ENCODE measurements at places on chromosomes 5 and 9. TPM values are rescaled to one million over a fixed set of nuclear protein-coding genes. Genes with fewer than 3 reads are reported as not detected.

The ATP10B gene
- total RNA-seq, result not detected

The ZFP2 gene
- 0.67 TPM for total RNA-seq

GRCh38 chr9:29150606-29151005 lies 1577.3 kb upstream of the C9orf72 start:
- no peak for DNase-seq

- DNase-seq, result no peak
Measured at GRCh38 chr9:121206516-121207370, 5.1 kb upstream of the RAB14 start.

The CXCL14 gene
- total RNA-seq, result not detected

- no peak for DNase-seq
Measured at GRCh38 chr5:17289681-17290539, 72.5 kb downstream of the BASP1 start.

The OR1Q1 gene
- total RNA-seq, result not detected

- no peak for DNase-seq
Measured at GRCh38 chr5:166382031-166382430, 1909.4 kb upstream of the WWC1 start.

DNA sequence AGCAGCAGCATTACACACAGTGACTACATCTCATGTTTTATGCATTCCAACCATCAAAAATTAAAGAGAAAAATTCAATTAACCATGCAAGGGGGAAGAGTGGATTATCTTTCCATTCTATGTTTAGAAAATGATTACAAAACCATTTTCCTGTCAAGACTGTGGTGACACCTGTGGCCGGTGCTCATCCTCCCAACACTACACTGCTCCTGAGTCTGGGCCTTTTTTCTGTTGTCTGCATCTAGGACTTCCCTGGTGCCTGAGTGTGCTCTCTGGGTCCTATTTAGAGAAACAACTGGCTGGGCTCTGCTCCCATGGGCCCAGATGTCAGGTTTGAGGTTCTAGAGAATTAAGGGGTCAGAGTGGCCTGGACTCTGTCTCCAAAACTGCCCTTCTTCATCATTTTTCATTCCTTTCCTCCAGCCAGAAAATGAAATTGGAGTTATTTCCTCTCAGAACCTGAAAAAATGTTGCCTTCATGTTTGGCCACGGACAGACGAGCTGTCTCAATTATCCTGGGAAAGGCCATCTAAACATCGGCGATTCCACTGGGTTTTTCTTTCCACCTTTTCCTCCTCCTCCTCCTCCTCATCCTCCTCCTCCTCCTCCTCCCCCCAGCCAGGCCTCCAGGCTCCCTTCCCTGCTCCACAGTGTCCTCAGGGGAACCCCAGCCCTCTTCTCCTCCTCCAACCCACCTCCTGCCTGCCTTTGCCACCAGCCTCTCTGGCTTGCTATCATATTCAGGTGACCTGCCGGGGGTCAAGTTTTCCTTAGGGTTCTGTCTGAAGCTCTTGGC lies 11.4 kb upstream of the ARSI start:
- no peak for DNase-seq

The SLC6A18 gene
- not detected for total RNA-seq

The C5orf52 gene
- not detected for total RNA-seq

GRCh38 chr9:89243296-89244061 lies 64.9 kb upstream of the SHC3 start:
- no peak for DNase-seq

The ARHGEF37 gene
- 0.52 TPM for total RNA-seq

The SAXO1 gene
- total RNA-seq, result 0.10 TPM

DNA sequence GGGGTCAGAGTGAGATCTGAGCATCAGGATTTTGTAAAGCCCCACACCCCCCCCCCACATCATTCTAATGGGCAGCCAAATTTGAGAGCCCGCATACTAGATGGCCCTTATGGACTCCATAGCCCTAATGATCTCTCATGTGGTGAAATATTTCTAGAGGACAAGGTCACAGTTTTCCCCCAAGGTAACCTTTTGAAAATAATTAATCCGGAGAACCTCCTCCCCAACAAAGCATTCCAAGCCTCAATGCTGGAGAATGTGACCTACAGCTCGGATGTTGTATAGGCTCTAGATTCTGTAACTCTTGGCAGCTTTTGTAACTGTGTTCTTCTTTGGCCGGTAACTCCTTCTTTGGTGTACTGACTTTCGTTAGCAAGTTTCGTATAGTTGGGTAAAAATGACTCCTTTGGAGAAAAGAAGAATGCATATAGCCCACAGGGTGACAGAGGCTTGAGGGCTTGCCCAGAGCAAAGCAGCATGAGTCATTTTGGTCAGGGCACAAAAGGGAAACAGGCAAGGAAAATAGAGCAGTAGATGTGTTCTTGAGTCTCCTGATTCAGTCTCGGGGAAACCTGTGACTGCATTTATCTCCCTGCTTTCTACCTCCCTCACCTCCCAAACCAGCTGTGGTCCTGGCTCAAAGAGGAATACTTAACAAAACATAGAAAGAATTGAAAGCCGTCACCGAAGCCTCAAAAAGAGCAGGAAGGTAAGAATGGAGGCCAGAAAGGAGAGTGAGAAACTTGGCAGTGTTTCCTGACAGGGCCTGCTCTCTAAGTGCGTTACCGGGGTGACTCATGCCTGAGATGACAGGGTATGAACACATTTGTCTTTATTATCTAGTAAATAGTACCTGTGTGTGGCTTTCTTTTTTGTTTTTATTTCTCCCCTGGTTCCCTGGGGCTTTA lies 6.6 kb upstream of the XPA start:
- DNase-seq, result no peak

DNA sequence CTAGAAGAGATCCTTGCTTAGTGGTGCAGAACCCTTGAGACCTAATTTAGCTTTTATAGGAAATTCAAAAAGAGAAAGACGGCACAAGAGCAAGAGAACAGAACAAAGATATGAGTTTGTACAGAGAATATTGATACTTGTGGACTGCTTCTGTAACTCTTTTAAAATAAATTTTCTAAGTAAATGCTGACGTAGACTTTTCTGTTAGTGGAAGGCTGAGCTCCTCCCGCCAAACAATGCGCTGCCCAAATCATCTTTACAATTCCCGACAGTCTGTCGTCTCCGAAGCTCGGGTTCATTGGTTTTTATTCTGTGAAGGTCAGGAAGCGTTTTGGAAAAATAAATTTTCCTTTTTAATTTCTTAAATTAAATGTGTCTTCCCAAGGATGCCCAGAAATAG lies 22.3 kb downstream of the RORB start:
- DNase-seq, result no peak

The OTULINL gene
- 38.7 TPM for total RNA-seq

DNA sequence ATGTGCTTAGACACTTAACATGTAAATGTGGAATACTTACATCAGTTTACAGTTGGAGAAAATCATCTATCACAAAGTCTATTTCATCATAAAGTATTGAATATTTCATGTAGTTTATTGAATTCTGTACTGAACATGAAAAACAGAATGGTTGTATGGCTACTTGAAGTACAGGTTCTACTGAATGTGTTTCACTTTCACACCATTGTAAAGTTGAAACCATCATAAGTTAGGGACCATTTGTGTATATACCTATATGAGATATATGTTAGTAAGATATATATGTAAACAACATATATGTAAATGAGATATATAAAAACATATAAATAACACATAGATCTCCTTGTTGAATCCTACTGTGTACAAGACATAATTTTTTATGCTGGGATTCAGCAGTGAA lies 63.0 kb upstream of the TAF11L2 start:
- no peak for DNase-seq

GRCh38 chr9:123028973-123029372 lies 4.5 kb upstream of the GPR21 start:
- DNase-seq, result no peak

The NSG2 gene
- not detected for total RNA-seq

The ITK gene
- total RNA-seq, result 306 TPM

DNA sequence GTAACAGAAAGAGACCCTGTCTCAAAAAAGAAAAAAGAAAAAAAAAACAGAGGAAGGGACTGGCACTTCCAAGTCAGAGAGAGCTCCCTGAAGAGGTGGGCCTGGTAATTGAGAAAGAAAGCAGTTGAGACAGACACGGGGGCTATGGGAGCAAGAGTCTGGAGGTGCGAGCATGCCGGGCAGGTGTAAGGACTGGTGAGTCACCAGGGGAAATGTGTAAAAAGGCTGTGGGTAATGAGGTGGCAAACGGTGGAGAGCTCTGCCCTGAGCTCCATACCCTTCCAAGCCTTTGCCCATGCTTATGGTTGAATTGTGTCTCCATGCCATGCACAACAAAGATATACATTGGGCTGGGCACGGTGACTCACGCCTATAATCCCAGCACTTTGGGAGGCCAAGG lies 18.0 kb upstream of the JADE2 start:
- no peak for DNase-seq

DNA sequence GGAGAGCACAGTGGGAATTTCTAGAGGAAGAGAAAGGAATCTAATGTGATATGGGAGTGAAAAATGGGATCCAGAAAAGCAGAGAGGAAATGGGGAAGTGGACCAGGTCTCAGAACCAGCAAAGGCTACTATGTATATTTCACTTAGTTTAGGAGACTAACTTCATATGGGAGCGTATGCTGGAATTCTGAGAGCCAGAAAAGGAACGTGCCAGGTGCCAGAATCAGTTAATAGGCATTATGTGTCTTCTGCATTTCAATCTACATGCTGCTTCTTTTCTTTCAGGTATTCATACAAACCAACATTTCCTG lies 28.5 kb upstream of the IFNA14 start:
- DNase-seq, result no peak

The INSL6 gene
- total RNA-seq, result not detected

DNA sequence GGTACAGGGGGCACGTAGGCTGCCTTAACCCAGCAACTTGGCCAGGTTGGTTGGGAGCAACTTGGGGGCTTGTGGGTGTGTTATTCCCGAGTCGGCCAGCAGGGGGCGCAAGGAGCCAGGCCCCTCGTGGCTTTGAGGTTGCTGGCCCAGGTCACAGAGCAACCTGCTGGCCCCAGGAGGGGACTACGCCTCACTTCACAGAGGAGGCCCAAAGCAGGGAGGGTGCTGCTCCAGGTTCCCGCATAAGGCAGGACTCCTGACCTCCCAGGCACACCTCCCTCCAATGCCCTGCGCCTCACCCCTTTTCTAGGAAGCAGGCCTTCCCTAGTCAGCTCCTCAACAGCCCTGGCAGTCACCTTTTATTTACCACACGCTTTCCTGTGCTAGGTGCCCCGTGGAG lies 18.1 kb downstream of the KYAT1 start:
- peak; percentile 87 for DNase-seq

The NEUROG1 gene
- not detected for total RNA-seq

All from activated CD4-positive, alpha-beta T cell treated with anti-CD3 and anti-CD28 coated beads, Interleukin-2, amount 10 ng/mL, durations not matched to agents 7 days and 5 days (primary cell).